ENCODE measurements at places on chromosomes 2 and 18.

GRCh38 chr2:58479535-58480140, 238.5 kb upstream of the FANCL start:
- DNase-seq: no peak

- DNase-seq: no peak
These were observed 96.5 kb downstream of the EHBP1 start for GRCh38 chr2:62801814-62802523.

- no peak for DNase-seq
These were observed 6.1 kb downstream of the ECEL1 start for GRCh38 chr2:232481322-232482140.

DNA sequence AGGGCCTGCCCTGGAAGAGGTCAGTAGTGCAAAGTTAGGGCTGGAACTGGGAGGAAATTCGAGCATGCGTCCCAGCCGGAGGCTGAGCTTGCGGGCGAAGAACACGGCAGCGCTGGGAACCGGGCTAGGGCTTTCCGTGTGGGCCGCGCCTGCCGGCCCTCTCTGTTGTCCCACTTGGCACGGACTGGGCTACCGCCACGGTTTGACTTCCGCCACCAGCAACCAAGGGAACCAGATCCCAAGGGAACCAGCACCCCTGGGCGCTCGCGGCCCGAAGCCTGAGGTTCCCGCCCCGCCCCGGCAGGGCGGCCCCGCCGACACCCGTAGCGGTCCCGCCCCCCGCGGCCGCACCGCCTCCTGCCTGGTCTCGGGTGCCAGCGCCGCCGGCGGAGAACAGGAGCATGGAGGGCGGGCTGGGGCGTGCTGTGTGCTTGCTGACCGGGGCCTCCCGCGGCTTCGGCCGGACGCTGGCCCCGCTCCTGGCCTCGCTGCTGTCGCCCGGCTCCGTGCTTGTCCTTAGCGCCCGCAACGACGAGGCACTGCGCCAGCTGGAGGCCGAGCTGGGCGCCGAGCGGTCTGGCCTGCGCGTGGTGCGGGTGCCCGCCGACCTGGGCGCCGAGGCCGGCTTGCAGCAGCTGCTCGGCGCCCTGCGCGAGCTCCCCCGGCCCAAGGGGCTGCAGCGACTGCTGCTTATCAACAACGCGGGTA, at the start of gene SPR:
Gene SPR, plus strand, starts transcription at position 377 of the 708 bp plus-strand sequence. Its CDS starts 25 bp downstream, at position 402.
- peak; percentile 11 for DNase-seq

DNA sequence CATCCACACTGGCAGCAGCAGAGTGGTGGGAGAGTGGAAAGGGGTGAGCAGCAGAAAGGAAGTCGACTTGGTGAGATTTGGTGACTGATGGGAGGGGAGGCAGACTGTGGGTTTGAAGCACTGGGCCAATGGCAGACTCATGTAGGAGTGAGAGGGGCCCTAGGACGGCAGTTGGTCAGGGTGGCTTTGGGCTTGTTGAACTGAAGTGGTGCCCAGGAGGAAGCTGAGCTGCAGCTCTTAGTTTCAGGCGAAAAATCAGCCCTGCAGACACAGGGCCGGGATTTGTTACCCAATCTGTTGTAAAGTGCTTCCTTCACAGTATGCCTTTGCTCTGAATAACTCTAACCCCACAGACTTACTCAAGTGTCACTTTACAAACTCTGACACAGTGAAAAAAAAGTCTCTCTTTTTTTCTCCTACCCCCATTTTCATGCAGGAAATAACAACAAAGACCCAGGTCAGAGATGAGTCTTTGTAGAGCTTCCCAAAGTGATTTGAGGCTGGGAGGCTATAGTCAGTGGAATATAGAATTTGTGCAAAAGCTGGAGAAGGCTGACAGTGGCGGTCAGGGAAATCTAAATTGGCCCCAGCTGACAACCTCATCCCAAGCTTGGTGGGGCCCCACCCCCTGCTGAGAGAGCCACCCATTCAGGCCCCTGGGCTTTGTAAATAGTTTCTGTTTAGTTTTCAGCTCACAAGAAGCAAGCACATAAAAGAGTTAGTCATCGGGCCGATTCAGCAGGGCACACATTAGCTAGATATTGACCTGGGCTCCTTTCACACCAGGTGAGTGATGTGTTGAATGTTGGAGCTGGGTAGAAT, 226.9 kb downstream of the VAPA start:
- DNase-seq: no peak

DNA sequence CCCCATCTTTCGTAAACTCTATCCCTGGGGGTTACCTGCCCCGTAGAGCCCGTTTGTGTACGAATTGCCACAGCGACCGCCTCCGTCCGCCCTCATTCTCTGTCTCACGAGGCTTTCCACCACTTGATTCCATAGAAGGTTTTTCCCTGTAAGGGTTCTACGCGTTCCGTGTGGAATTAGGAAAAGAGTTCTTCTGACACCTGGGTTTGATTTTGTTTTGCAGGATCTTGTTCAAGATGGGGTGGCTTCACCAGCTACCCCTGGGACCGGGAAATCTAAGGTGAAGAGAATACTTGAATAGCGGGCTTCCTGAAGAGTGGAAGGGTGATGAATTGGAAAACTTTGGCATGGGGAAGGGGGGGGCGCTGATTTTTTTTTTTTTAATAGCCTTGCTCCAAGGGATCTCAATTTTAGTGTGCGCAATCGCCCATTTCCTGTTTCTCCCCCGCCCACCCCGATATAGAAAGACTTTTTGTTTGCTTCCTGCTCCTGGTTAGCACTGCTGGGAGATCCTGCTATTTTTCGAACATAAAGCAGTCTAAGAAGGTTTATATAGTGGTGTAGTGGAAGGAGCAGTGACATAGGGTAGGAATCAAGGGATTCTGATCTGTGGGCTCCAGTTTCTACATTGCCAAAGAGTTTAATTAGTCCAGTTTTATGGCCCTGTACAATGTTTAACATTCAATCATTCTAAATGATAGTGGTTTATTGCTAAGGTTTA, 564 bp downstream of the GCC2 start:
- peak; percentile 70 for DNase-seq

GRCh38 chr2:230850358-230850658, 14.4 kb upstream of the ITM2C start:
- no peak for DNase-seq

GRCh38 chr2:135742325-135742757, 686 bp downstream of the UBXN4 start:
- peak; percentile 75 for DNase-seq

DNA sequence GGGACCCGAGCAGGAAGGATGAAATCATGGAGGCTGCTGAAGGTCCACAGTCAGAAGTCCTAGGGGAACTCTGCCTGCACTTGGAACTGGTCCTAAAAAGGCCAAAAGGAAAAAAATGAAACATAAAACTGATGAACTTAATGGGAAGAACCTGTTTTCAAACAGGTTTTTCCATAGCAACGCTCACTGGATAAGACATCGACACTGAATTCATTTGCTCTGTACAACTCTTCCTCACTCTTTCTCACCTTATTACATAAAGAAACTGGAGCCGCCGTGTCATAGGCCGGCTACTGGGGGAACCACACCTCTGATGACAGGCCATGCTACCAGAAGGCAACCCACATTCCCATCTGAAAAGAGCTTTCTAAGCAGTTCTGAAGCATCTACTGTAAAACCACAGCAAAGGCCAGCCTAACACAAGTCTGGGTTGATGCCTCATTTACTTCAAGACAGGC, 83.6 kb downstream of the FARSB start:
- DNase-seq: no peak

DNA sequence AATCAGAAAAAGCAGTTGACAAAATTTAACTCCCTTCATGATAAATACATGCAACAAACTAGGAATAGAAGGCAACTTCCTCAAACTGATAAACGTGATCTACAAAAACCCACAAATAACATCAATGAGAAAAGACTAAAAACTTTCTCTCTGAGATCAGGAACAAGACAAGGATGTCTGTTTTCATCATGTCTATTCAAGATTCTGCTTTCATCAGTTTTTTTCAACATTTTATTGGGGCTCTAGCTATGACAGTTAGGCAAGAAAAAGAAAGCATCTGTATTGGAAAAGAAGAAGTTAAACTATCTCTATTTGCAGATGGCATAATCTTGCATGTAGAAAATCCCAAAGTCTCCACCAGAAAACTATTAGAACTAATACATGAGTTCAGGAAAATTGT, 12.3 kb upstream of the CHST10 start:
- DNase-seq: no peak

DNA sequence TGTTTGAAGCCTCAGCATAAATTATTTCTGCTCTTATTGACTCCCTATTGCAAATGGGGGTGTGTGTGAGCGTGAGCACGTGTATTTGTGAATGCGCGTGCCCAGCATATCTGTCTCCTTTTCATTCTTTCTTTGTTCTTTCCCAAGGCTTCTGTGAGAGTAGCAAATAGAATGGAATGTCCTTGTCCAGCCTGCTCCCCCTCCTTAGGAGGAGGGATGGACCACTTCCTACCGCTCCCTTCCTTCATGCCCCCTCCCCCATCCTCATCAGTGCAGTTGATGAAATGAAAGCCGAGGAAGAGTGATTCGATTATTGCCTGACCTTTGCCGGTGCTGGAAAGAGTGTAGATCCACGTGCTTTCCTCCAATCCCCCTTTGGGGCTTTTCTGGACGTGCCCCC, 102.0 kb downstream of the CPO start:
- DNase-seq: no peak

DNA sequence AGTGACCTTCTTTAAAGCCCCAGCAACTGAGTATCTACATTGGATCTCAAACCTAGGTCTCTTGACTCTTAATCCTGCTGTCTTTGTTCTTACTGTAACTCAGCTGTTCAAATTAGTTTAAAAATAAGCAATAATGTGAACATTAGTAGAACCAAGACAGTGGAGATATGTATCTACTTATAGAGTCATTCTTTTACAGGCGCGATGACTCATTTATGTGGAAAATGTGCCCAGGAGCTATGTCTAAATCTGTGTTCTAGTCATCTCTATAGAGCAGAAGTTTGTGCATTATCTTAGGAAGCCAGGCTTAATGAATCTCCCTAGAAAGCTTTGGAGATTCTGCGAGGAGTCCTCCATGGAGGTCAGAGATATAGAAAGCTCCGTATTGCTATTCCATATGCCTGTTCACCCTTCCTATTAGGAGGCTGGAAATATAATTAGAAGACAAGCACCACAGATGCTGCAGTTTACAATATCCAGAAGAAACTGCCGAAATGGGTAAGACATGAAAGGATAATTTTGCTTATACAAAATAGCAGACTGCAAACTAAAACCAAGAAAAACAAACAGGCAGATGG, 211.6 kb downstream of the TRIB2 start:
- no peak for DNase-seq

DNA sequence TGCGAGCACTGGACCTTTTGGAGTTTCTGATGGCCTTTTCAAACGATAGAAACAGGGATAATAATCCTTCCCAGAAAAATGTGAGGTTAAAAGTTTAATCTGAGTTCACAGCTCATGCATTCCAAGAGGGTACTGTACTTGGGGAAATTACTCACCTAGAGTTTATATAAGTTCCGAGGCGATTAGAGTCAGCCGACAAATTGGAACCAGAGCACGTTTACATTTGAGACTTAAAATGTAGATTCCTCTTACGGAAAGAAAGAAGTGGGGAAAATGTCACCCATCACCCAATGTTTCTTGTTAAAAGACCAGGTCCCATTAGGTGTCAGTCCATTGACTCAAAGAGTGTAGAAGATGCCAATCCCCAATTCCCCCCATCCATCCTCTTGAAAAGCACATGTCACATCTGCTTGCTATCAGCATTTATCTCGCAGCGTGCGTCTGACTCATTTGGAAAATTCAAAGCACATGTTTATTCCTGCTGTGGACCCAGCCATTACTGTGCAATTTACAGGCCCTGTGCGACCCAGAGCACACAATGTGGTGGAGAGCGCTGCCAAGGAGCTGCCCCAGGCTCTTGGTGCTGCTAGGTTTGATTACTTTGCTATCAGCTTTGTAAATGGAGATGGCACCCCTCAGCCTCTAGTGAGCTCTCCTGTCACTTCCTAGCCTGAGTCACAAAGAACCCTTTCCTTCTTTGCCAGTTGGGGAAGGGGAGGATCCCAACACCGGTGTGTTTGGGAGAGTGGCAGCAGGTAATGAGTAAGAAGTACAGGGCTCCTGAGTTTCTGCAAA, 104.8 kb downstream of the COLEC12 start:
- no peak for DNase-seq

GRCh38 chr2:18238209-18238608, 322.2 kb downstream of the RDH14 start:
- DNase-seq: no peak

- no peak for DNase-seq
These were observed 203.0 kb upstream of the EPHA4 start for GRCh38 chr2:221775096-221775495.

DNA sequence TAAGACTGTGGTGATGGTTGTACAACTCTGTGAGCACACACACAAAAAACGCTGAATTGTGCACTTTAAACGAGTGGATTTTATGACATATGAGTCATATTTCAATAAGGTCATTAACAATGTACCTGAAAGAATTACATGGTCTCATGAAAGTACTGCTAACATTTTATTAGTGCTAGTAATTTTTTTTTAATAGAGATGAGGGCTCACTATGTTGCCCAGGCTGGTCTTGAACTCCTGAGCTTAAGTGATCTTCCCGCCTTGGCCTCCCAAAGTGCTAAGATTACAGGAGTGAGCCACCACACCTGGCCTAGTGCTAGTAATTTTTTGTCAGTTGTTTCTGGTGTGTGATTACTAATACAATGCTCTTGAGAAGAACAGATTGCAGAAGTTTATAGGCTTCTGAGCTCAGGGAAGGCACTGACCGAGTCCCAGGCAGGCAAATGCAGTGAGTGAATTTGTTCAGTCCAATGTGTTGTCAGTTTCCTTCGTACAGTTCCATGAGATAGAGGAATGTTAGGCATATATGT, 177.0 kb downstream of the TGIF1 start:
- DNase-seq: no peak

GRCh38 chr2:197266477-197266876, 44.1 kb downstream of the ANKRD44 start:
- no peak for DNase-seq

DNA sequence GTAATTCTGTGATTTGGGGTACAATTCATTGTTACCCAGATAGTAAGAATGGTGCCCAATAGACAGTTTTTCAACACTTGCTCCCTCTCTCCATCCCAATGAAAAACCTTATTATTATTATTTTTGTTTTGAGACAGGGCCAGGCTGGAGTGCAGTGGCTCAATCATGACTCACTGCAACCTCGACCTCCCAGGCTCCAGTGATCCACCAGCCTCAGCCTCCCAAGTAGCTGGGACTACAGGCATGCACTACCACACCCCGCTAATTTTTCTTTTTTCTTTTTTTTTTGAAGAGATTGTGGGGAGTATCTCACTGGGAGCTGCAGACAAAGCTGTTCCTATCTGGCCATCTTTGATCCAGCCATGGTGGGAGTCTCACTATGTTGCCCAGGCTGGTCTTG, 7.2 kb downstream of the TGFA start:
- no peak for DNase-seq

DNA sequence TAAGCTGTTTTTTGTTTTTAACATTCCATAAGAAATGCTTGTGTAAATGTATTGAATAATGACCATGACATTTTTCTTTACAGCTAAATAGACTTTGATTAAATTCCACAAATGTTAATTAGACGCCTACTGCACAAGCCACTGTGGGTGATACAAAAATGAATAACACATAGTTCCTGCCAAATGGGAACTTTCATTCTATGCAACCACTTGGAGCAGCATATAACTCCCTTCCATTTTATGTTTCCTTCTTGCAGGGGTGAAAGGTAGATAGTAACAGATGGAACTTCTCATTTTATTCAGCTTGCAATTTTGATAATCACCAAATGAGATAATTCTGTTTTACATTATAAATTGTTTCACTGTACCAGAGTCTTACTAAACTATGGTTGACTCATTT, 70.0 kb upstream of the THUMPD2 start:
- DNase-seq: no peak

All from CD4-positive, CD25-positive, alpha-beta regulatory T cell (primary cell).